ENCODE measurements at places on chromosomes 13 and 19.

GRCh38 chr13:92682832-92683517 lies 543.6 kb upstream of the GPC6 start:
- DNase-seq = no peak

GRCh38 chr19:18863843-18864362 lies 32.1 kb downstream of the CERS1 start:
- no peak for DNase-seq

GRCh38 chr13:21333186-21333585 lies 125.9 kb downstream of the ZDHHC20 start:
- no peak for DNase-seq

DNA sequence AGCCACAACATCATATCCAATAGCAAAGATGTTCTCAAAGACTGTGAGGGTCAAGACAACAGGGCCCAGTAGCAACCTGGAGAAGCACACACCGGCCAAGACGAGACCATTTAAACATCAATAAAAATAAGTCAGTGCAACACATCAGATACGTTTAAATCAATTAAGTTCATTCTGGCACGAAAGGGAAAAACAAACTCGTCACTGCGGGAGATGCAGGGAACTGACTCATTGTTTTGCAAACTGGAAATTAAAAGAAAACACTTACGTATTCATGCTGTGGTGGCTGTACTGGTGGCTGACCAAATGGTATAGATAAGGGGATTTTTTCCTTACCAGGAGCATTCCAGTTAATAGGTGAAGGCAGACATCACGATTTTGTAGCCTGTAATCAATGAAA lies 26.3 kb upstream of the SLC15A1 start:
- no peak for DNase-seq

GRCh38 chr13:98133946-98134345 lies 8.9 kb upstream of the FARP1 start:
- no peak for DNase-seq

DNA sequence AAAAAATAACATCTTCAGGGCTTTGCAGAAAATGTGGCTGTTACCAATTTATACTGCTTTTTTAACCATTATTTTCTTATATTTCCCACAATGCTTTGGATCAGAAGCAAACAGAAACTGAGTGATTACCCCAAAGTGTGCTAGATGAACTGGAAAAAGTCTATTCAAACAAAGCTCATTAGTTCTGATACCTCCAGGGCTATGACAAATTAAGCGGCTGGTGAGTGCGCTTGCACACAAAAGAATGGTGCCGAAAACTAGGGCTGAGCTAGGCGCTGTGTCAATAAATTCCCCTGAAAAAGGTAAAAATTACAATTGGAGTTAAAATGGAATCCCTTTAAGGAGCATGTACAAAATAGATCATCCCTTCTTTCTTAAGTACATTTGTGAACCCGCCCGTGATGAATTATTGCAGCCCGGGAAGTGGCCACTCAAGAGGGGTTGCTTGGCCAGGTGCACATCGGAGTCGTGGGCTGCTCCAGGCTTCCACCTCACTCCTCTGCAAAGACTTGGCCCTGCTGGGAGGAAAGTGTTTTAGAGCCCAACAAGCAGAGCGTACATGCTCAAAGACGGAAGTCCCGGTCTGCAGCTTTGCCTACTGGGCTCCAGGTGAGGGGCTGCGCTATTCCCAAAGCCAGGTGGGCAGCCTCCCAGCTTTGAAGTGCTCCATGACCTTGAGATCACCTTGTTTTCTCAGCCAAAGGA lies 164.0 kb upstream of the ZNF507 start:
- no peak for DNase-seq

GRCh38 chr19:34109596-34109995 lies 62.7 kb upstream of the LSM14A start:
- DNase-seq = no peak

DNA sequence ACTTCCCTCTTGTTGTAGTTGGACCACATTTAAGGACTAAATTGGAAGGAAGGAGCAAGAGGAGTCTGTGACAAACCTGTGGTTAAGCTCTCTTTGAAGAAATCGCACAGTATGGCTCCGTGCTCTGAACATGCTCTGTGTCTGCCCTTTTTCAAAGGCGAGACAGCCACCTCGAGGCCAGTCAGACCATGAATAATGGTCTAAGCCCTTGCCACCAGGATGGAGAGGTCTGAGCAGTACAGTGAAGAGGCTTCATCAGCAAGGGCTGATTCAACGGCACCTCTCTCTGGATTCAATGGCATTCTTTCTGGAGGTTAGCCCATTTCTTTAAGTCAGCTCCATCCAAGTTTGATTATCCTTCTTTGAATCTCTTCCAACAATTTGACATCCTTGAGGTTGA lies 30.9 kb downstream of the FAM216B start:
- no peak for DNase-seq

All from T-helper 1 cell (primary cell).